ENCODE measurements at places on chromosomes 12 and 14. TPM values are rescaled to one million over a fixed set of nuclear protein-coding genes. Genes with fewer than 3 reads are reported as not detected.

NDUFA9 gene
- total RNA-seq = 78.6 TPM

CD4 gene
- not detected for total RNA-seq

DBX2 gene
- not detected for total RNA-seq

AMDHD1 gene
- total RNA-seq = 0.13 TPM
